NCI-H187 treated with DMSO at 0.1 percent for 48 hours (cell line): ENCODE measurements at places on chromosomes 3 and 15.

DNA sequence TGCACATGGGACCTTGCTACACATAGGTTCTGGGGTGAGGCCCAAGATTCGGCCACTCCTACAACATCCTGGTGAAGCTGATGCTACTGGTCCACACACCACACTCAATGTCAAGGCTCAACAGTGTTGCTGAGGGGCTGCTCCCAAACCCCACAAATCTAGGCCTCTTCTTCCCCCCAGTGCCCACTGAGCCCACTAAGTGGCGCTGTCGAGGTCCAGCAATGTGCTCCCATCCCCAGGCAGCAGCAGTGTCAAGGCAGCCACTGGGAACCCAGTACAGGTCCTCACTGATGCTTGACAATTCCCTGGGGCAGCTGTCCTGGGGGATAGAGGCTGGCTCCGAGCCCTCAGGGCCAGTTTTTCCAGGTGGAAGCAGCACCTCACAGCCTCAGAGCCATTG is 21.5 kb downstream of the SCN5A start:
- no peak for DNase-seq

DNA sequence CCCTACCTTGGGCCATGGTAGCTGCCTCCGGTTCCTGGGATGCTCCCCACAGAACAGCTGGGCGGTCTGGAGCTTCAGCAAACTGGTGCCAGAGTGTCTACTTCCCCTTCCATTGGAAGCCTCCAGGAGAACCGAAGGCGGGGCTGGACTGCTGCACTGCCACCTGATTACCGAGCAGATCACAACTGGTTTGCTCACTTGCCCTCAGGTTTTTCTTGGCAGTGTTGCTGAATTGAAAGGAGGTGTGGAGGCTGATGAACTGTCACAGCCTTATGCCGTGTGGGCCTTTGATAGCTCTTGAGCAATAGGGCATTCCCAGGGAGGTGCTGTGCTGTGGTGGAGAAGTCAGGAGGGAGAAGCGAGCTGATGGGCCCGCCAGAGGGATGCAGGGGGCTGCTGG is at the start of gene TGM5:
TGM5 (minus strand) TSS at position 95 of the 400 bp plus-strand sequence; CDS start at position 16, 79 bp downstream.
- no peak for DNase-seq

- DNase-seq = no peak
Observed at GRCh38 chr15:52667597-52667996, 11.6 kb downstream of the ATOSA start.

DNA sequence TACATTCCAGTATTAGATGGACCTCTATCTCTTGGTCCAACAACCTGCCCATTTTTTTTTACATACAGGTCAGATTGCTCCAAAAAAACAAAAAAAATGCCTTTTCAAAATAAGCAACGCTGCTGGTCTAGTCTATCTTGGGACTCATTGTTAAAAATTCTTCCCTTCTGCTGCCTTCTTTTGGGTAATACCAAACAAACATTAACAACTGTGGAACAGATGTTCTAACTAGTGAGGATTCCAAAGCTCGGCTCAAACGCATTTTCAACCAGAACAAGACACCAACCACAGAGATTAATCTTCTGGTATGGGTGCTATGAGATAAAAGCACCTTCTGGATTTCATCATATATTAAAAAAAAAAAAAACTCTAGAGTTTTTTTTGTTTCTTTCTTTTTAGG is 24.7 kb downstream of the ARHGAP31 start:
- DNase-seq = no peak

GRCh38 chr3:59469948-59470723 is 420.3 kb upstream of the CFAP20DC start:
- DNase-seq = no peak

DNA sequence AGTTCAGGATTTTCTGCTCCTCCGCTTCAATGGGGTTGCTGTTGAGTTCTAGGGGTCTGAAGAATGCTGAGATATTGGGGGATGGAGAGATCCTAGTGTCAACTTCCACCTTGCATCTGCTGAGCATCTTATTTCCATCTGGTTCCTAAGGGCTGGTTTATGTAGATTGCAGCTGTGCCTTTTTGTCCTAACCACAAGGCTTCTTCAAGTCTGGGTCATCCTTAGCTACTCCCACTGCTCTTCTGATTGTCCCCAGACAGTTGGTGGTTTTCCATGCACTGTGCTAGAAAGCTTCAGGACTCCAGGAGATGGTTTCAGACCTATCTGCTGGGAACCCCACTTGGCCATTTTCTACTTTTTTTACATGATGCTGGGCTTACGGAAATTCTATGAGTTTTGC is 125.0 kb downstream of the IL20RB start:
- no peak for DNase-seq

DNA sequence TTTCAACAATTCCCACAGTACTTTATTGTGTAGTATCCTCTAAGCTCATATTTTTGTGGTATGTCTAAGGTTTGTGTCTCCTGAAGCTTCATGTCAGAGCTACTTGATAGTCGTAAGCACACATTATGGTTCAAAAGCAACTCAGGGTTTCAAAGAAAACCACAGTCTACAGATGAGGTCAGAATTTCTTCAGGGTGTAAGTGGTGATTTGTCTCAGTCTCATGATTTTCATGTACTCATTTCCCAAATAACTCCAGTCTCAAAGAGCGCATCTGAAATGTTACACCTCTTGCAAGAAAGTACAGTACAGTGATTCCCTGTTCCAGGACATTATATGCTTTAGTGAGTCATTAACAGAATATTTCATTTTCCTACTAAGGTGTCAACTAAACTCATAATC is 47.5 kb upstream of the SSR3 start:
- no peak for DNase-seq

DNA sequence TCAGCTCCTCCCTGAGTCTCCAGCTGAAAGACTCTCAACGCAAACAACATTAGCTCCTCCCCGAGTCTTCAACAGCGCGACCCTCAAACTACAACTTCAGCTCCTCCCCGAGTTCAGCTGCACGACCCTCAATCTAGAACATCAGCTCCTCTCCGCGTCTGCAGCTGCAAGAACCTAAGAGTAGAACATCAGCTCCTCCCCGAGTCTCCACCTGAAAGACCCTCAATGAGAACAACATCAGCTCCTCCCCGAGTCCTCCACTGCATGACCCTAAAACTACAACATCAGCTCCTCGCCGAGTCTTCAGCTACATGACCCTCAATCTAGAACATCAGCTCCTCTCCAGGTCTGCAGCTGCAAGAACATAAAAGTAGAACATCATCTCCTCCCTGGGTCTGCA is 78.3 kb downstream of the TFRC start:
- no peak for DNase-seq

- DNase-seq = no peak
Observed at GRCh38 chr15:42507514-42507913, 12.1 kb downstream of the SNAP23 start.

DNA sequence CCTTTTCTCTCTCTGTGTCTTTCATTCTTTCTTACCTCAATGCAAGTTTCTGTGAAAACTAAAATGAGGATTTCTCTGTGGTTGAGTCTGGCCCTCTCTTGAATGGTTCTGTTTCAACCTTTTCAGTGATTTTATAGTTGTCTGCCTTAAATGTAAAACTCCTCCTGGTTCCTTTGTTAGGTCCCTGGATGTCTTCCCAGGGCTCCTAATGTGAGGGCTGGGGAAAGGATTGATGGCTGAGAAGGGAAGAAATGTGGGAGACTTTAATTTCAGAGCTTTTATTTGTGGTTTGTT is 90.6 kb upstream of the GRM7 start:
- no peak for DNase-seq

- no peak for DNase-seq
Observed at GRCh38 chr15:98755138-98755537, 106.8 kb downstream of the IGF1R start.

- DNase-seq = no peak
Observed at GRCh38 chr15:69758810-69759790, 306.5 kb downstream of the RPLP1 start.

DNA sequence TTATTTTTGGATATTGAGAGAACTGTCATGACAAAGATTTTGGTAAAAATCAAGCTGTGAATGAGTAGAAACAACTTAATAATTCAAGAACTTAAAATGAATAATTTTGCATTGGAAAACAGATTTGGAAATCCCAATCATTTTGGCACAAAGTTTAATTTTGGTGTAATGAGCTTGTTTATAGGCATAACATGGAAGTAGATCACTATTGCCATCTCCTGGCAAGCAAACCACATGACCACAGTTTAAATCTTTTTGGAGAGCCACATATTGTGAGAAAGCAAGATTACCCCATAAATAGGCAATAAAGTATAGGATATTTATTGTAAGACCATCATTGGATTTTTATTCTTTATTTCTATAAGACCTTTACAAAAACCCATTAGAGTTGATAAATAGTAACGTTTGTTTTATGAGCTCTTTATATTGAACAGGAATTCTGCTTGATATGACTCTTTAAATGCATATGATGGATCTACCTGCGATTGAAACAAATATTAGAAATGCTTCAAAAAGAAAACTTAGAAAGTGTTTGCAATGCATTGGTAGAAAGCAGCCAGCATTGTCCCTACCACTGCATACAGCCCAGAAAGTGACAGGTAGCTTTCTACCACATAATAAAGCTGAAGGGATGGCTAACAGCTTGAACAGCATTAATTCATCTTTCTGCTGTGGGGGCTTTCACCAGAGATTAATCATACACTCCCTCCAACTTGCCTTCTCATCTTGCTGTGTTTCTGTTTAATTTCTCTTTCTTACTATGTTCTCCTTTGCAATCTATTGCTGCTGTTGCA is 766.8 kb downstream of the TBL1XR1 start:
- no peak for DNase-seq

GRCh38 chr3:110181226-110181625 is 843.9 kb upstream of the DPPA4 start:
- DNase-seq = no peak

DNA sequence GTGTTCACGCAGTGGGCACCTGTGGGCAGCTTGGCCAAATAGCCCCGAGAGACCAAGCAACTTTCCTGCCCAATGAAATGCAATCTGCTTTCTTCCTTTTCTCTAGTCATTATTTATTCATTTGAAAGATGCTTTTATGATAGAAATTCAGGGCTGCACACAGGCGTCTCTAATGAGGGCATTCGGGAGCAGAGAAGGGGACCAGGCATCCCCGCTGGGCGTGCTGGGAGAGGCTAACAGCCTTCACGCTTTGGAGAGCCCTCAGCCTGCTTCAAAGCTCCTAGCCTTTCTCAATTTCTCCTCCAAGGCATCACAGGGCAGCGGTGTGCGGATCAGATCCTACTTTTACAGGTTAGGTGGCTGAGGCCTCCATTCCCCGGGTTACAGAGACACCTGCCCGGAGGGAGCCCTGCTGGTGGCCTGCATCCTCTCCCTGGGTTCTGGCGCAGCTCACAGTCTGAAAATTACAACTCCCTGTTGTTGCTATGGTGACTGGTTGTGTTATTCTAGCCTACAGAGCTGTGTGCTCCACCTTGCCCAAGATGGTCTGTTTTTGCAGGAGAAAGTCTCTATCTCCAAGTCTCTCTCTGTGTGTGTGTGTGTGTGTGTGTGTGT is 21.8 kb upstream of the KLF13 start:
- DNase-seq = no peak

DNA sequence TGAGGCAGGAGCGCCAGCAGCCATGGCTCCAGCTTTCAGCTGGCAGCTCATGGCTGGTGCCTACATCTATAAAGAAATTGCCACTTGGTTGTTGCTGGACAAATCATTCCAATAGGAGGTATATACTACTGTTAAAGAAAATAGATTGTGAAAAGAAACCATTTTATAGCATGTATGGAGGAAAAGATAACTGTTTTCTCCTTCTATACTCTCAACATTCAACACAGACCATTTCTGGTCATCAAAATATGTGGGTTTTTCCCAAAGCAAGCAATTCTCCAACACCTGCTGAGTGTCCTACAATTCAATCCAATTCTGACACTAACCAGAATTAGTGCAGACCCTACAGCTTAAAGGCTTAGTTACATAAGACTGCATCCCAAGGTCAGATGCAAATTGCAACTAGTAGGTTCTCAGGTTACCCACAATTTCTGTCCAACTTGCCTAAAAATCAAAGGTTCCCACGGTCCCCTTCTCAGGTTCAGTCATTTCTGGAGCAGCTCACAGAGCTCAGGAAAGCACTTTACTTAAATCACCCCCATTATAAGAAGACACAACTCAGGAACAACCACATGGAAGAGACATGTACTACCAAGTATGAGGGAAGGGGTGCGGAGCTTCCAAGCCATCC is 42.4 kb upstream of the STRIT1 start:
- no peak for DNase-seq

DNA sequence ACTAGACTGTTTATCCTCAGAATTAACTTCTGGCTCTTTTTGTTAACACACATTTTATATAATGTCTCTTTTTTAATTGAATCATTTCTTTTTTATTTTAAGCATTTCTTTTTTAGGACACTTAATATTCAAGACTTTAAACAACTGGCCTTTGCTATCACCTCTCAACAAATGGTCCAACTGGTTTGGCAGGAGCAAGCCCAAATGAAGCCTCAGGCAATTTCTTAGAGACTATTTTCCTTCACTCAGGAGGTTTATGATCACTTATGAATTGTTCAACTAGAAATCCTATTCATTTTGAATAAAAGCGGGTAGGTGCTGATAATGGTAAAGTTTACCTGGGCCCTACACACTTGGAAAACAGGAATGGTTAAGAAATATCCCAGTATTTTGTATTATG is 705.6 kb upstream of the GBE1 start:
- DNase-seq = no peak

- no peak for DNase-seq
Observed at GRCh38 chr3:32285891-32286290, 47.4 kb downstream of the CMTM8 start.

- no peak for DNase-seq
Observed at GRCh38 chr3:132916096-132916495, 122.1 kb upstream of the TMEM108 start.

DNA sequence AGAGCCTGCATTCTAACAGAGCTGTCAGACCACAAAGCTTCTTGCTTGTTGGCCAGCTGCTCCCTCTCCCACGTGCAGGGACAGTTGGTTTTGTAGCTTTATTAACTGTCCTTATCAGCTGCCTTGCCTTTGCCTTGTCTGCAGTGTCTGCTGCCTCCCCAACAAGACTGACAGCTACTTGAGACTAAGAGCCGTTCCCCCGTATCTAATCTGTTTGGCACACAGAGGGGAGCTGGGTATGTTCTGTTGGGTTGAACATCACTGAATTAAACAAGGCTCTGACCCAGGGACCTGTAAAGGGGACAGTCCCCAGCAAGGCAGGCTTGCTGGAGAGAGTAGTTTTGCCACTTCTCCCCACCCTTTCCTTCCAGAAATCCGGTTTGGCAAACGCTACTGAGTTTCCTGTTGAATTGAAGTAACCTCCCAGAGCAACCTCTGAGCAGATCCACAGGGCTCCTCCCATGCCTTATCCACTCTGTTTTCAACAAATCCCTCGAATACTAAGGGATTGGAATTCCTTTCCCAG is 116.1 kb downstream of the ANP32A start:
- DNase-seq = no peak

DNA sequence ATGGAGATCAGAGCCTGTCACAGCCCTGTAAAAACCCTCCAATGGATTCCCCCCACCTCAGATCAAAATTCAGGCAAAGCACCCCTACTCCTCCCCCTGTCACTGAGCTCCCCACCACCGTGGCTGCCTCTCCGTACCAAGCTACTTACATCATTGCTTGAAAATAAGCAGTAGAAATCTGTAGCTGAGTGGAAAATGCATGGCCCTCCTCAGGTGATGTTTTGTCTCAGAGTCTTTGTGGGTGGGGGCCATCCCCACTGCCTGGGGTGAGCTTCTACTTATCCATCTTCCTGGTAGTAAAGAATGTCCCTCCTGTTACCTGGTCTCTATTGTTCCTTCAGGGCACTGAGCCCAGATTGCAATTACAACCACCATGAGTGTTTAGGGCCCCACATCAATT is 34.5 kb downstream of the SLCO2A1 start:
- no peak for DNase-seq
